ENCODE measurements at places on chromosomes 5 and 9.

DNA sequence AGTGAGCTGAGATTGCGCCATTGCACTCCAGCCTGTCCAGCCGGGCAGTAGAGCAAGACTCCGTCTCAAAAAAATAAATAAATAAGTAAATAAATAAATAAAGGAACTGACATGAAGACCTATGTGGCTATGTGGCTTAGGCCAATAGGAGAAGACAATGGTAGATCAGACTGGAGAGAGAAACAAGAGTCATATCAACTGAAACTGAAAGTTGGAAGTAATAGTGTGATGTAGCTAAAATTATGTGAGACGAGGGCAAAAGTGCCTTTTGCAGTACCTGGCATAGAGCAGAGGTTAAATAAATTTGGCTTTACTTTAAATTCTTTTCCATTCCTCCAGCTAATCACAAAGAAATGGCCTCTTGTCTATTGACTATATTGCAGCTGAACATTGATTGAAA is 7.3 kb downstream of the FBP2 start:
- no peak for DNase-seq

GRCh38 chr5:172985596-172985995 is 2.0 kb downstream of the ATP6V0E1 start:
- no peak for DNase-seq

DNA sequence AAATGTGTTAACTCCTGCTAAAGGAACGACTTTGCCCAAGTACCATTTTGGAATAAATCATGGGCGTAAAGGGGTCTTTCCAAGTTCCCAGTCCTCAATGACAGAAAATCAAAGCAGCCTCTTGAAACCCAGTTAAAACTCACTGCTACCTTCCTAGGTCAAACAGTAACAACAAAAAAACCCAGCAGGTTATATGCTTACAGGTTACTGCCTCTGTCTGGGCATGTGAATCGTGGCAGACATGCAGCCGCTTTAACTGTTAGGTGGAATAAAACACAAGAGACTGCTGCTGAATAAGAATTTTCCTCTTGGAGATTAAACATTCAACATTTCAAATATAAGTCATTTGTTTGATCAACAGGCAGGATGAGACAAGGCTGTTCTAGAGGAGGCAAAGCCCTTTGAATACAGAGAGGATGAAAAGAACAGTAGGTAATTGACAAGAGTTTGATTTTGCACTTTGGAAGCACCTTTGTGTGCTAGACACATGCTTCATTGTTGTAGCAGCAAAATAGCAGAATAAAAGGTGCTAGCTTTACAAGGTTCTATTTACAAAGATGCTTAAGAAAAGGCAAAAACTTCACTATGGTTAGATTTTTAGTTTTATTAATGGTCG is 319.4 kb downstream of the NDUFS4 start:
- no peak for DNase-seq

DNA sequence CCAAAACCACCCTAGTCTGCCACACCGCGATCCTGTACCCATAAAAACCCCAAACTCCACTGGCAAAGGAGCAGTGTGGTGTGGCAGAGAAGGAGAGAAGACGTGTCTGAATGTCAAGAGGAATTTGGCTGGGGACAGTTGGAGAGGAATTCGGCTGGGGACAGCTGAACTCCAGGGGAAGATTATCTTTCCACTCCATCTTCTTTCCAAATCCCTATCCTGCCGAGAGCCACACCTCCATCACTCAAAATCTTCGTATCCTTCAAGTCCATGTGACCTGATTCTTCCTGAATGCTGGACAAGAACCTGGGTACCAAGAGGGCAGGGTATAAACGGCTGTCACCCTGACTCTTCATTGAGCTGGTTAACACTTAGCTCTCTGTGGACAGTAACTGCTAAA is 448.1 kb downstream of the ARHGEF28 start:
- no peak for DNase-seq
